ENCODE measurements at places on chromosomes 5 and 9.

- DNase-seq: no peak
Observed at GRCh38 chr9:77798140-77798539, 150.0 kb upstream of the GNA14 start.

DNA sequence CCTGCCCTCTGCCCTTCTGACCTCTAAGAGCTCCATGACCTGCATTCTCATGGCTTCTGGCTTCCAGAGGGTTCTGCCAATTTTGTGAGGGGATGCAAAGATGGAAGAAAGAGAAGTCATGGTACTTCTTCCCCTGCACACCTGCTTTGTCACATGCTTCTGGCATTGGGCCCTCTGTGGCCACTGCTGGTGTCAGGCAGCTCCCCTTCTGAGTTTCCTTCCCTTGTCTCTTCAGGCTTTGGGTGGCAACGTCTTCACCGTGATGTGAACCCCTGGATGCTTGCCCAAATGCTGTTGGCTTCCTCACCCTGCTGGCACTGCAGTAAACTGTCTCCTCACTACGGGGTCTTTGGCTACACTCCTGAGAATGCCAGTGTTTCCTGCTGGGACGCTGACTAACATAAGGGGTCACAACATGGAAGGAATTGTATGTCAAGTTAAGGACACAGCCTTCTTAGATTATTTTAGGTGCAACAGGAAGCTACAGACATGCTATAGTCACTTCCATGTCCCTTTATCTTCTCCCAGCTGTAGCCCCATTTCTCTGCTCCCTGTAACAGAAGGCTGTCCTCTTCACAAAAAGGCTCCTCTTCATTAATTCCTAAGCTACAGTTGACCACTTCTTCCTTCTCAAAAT, 8.9 kb upstream of the CLINT1 start:
- no peak for DNase-seq

DNA sequence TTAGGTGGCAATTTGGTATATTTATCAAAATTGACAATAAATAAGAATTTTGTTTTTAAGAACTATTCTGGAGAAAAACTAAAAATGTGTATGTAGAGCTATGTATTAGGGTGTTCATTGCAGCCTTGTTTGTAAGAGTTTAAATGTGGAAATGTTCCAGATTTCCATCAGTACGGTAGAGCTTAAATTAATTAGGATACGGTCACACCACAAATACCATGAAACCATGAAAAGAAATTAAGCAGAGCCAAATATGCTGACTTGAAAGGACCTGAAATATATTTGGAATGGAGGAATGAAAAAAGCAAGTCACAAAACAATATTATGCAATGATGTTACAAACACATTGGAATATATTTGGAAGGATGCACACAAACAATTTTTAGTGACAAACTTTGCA, 64.6 kb downstream of the ACTBL2 start:
- DNase-seq: no peak

DNA sequence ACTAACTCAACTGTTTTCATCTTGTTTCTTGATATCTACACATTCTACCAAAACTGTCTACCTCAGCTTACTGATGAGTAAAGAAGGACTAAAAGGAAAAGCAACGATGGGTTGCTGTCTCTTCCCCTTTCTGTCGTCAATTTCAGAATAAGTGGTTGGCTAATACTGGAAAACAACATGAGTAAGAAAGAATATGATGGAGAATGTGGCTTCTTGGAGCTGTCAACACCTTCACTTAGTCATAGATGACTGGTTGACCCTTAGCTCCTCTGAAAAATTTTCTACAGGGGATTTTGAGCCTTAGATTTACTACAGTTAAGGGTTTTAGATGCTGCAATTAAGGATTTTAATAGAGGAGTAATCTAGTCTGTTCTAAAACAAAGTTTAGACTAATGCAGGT, 797.9 kb downstream of the TLE4 start:
- DNase-seq: no peak

DNA sequence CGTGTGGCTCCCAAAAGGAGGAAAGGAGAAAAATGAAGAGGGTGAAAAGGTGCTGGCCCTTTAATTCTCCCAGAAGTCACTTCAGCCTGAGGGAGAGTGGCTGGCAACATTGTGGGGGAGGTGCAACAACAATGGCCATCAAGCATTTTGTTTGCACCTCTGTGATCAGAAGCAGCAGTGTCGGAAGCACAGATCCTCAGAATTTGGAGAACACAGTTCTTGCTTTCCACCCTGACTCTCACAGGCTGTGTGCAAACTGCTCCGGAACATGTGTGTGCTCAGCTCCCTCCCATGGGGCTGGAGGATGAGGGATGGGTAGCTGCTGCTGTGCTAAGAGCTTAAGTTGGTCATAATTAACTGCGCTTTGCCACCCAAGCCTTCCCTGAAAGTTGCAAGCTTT, 127.1 kb downstream of the DPYSL3 start:
- no peak for DNase-seq

DNA sequence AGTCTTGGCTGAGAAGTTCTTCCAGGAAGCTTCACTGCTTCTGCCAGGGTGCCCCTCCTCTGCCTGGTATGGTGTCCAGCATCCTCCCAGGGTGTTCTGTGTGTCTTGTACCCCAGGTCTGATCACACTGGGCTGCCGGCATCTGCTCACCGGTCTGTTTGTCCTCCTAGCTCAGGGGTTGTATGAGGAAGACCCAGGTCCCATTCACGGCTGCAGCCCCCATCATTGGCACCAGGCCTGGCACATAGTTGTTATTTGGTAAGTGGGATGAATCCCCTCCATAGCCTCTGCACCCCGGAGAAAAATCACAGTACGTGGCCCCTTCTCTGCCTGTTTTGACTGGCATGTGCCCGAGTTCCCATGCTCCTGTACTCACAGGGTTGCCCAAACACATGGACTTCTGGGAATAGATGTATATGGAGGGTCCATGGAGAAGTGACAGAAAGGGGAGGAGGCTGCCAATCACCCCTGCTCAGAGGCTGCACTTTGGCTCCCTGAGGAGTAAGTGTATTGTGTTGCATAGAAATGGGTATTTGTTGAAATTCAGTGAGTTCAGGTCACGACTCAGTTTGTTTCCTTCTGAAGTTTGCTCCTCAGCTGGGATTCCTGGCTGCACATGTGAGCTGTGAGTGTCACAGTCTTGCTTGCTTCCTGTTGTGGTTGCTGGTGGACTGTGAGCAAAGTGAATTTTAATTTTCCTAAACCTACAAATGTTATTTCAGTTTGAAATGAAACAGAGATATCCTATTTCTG, 96.2 kb downstream of the HSPA4 start:
- no peak for DNase-seq

DNA sequence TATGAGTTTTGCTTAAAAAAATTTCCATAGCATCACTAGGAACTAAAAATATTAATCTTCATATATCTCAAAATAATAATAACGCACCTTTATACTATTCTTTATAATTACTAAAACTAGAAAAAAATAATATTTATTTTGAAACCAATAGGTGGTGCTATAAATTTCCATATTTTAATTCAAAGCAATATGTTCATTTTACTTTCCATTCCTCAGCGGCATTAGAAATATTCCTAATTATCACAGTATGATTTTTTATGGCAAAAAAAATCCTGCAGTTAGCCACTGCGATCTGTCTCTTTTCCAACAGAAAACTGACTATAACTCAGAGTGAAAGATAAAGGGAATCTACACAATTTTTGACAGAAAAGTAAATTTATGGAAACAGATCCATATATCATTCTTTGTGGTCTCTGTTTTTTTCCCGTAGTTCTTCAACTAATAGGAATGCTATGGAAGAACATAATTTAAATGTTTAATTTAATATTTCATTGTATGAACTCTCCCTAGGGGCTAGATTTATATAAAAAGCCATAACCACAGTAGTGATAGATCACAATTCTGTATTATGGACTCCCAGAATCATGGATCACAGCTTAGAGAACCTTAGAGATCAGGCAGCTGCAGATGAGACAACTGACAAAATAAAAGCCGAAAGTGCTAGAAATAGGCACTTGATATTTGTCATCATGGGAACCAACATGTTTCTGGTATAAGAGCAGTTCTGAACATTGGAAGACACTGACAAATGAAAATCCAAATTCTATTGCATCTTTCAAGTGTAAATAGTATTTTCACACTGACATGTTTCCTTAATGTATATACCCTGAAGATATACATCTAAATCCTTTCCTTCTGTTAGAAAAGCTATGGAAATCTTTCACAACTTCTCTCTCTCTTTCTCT, 167.7 kb upstream of the MPDZ start:
- no peak for DNase-seq

- peak; percentile 79 for DNase-seq
Observed at GRCh38 chr5:179060116-179061008, at the start of gene ZNF354C. Gene ZNF354C, plus strand, starts transcription at chr5:179060373. Its CDS starts 1,696 bp downstream, at chr5:179062069.

GRCh38 chr9:125240649-125240999, 519 bp downstream of the HSPA5 start:
- peak; percentile 14 for DNase-seq

GRCh38 chr5:16579142-16579847, 37.5 kb downstream of the RETREG1 start:
- DNase-seq: no peak

DNA sequence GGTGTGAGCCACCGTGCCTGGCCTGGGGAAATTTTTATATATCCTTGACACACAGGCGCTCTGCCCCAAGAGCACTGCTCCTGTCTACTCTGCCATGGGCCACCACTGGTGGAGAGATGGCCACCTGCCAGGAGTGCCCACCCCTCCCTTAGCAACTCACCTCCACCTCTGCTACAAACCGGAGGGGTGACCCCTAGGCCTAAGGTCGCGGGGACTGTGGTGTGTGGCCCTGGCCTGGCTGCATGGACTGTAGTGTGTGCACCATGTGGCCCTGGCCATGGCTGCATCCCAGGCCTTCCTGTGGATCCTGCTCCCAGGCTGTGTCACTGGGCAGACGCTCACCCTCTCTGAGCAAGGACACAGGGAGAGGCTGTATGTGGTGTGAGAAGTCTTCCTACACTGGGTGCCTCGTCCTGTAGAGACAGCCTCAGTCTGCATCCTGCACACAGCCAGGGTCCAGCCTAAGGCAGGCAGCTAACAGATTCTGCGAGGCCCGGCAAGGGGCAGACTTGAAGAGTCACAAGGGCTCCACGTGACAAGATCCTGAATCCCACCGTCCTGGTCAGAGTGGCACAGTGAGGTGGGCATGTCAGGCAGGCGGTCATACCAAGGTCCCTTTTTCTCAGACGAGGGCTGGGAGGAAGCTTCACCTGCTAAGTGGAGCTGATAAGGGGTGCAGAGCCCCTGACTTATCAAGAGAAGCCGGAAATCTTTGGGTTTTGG, 10.3 kb downstream of the NINJ1 start:
- no peak for DNase-seq

DNA sequence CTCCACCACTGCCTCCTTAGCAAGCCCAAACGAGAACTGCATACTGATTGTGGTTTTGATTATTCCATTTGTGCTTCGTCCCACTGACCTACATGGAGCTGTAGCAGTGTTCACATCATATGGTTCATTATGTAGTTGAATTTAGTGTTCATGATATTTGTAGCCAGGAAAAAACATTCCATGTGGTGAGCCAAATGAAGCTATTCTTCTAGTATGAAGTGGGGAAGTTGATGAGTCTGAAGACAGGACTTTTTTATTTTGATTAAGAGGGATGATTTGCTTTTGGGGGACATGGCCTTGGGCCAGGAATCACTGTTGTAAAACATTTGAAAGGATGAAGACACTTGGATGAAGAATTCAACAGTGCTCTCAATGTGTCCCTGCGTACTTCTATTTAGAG, 192.9 kb upstream of the SLC27A6 start:
- DNase-seq: no peak

GRCh38 chr5:144093868-144094267, 76.6 kb downstream of the YIPF5 start:
- no peak for DNase-seq

DNA sequence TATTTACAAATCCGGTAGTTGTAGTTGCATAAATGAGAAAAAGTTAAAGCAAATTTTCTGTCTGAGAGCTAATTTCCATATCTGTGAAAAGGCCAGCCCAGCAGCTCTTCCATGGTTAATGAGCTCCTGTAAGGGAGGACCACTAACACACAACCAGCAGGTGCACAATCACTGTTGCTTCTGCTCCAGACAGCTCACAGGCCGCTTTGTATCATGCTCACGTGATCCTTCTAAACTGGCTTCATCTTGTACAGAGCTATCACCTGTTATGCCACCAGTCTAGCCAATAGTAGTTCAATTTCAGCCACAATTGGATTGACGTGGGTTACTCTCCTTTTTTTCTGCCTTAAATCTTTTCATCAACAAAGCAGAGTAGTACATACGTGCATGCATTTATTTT, 38.3 kb upstream of the FBXL17 start:
- no peak for DNase-seq

DNA sequence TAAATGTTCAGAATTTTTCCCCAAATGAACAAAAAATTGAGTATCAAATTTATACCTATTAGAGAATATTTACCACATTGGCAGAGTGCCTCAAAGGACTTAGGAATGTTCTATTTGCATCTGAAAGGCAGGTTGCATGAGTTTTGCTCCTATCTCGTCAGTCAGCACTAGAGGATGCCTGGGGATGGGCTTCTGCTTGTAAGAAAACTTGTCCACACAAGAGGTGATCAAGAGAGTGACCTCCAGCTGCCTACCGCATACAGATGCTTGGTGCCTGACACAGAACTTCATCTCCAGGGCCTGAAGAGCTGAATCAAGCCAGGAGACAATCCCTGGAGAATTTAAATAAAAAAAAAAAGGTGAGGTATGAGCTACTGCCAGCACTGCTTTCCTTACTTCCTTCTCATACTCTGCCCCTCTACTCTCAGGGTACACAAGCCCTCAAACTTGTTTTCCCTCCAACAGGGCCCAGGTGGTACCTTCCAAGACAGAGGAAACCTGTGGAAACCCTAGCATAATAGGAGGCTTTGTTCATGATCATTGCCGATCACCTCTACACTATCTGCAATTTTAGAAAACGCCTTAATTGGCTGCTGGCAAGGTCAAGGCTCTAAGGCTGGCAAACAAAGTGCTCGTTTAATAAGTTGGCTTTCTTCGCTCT, 166.6 kb downstream of the ELAVL2 start:
- no peak for DNase-seq

DNA sequence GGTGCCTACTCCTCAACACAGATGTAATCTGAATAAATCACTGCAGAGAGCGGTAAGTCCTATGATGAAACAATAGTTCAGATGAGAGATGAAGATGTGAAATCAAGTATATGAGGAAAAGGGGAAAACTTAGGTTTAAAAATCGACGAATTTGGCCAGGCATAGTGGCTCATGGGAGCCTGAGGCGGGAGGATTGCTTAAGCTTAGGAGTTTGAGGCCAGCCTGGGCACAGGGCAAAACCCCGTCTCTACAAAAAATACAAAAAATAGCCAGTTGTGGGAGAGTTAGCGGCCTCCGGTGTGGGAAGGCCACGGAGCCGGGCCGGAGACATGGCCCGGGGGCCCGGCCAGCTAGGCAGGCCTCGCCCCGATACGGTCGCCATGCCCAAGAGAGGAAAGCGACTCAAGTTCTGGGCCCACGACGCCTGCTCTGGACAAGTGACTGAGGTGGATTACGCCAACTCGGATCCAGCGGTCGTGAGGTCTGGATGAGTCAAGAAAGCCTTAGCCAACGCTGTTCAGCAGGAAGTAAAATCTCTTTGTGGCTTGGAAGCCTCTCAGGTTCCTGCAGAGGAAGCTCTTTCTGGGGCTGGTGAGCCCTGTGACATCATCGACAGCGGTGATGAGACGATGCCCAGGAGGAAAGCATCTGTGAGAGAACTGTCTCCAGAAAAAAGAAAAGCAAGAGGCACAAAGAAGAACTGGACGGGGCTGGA, 62.8 kb upstream of the SUB1 start:
- DNase-seq: no peak

GRCh38 chr9:129761901-129762369, 9.1 kb upstream of the PTGES start:
- DNase-seq: no peak
